ENCODE measurements at places on chromosomes 3 and 15. TPM values are rescaled to one million over a fixed set of nuclear protein-coding genes. Genes with fewer than 3 reads are reported as not detected.
A peak's percentile ranks its signal among the peaks of the same experiment; 100 is the strongest.

DNA sequence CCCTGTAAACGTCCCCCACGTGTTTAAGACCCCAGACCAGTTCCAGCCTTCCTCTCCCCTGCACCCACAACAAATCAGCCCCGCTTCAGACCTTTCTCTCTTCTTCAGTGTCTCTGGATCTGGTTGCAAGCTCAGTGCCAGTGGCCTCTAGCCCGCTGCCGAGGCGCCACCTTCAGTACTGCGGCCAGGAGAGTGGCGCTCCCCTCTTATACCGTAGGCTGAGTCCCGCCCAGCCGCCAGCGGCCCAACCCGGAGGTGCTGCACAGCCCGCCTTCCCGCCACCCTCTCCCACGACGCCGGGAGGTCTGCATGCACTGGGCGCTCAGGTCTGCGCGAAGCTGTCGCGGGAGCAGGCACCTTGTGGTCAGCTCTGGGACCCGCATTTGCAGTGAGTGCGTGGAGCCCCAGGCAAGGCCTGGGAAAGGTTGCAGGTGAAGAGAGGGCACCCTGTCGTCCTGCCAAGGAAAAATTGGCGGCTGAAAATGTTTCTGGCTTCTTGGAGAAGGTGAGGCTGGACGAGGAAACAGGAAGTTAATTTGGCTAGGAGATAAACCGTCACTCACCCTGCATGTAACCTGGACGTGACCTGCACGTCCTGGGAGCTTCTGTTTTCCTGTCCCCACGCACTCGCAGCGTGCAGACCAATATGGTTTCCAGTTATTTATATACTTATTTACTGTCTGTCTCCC is at the start of gene C2CD4B:
Gene C2CD4B (minus strand): TSS at position 182 of the 689 bp plus-strand sequence. CDS start 301 bp downstream, outside the sequence.
- DNase-seq: peak; percentile 3

DNA sequence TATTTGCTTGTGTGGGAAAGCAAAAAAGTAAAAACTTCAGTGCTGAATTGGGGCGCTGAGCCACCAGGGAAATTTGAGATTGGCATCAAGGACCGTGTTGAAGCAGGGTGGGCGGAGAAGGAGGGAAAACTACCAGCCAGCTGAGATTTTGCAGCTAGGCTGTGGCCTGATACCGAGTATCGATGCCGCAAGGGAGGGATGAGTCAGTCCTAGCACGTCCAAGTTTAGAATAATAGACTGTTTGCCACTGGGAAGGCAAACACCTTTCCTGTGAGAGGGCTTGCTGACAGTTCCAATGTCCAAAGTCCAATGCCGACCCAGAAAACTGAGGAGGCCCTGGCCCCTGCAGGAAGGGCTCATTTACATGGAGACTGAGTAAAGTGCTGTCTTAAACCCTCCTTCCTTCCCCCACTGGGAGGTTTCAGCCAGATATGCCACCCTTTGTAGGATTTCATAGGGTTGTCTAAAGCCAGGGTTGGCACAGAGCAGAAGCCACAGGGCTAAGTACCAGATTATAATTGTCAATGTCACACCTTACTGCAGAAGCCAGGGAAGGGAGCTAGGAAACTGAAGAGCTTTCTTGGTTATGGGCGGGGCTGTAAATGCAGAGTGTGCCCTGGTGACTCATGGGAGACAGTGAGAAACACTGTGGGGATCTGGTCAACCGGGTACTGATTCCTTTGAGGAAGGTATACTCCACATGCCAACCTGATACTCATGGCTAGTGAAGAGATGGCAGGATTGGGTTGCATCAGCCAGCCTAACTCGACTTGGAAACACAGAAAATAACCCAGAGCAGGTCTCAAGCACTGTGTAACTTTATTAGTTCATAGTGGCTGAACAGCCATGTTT is 28.4 kb upstream of the PIK3CB start:
- no peak for DNase-seq

GRCh38 chr15:100022391-100022790 is 289.2 kb upstream of the LYSMD4 start:
- no peak for DNase-seq

GRCh38 chr15:40105517-40106202 is 3.0 kb downstream of the BMF start:
- DNase-seq: no peak

- DNase-seq: no peak
Observed at GRCh38 chr3:13498354-13499060, 18.4 kb downstream of the HDAC11 start.

DNA sequence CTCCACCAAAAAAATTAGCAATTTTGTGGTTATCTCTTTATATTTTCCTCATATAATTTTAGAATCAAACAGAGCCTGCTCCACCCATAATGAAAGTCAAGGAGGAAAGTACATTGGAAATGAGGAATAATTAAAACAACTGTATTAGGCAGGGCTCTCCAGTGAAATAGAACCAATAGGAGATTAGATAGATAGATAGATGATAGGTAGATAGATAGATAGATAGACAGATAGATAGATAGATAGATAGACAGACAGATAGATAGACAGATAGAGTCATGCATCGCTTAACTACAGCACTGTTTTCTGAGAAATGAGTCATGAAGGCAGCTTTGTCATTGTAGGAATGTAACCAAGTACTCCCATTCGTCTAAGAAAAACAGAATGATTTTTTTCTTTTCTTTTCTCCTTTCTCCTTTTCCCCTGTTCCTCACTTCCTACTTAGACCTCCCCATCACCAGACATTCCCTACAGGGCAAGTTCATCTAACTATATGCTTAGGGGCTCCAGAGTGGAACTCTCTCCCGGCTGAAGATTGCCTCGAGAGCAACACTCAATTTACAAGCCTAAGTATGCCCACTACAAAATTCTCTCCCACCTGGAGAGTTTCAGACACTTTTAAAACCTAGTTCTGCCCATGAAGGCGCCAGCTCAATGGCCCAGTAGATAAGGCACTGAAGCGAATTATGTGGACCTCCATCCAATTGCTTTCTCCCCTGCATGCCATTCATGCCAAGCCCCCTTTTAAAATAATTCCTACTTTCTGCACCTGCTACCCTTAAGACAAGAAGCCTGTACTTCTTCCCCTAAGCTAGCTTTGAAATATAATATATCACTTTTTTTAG is 53.3 kb upstream of the LIPC start:
- no peak for DNase-seq

- no peak for DNase-seq
Observed at GRCh38 chr3:134325706-134326105, 48.5 kb downstream of the AMOTL2 start.

DNA sequence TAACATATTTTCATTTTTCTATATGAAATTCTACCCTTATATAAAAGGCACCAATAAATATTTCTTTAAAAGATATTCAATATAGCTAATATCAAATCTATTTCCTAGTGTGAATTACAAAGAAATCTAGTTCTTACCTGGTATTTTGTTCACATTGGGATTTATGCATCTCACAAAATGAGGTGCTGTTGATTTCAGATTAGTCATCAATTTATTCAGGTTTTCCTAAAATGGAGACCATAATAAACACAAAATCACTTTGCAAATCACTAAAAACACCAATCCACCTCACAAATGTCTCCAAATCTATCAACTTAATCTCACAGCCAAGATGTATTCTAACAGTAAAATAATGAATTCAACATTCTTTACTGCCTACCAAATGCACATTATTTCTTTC is 51.2 kb downstream of the MYH15 start:
- DNase-seq: no peak

- no peak for DNase-seq
Observed at GRCh38 chr3:134598763-134599545, 51.9 kb downstream of the KY start.

DNA sequence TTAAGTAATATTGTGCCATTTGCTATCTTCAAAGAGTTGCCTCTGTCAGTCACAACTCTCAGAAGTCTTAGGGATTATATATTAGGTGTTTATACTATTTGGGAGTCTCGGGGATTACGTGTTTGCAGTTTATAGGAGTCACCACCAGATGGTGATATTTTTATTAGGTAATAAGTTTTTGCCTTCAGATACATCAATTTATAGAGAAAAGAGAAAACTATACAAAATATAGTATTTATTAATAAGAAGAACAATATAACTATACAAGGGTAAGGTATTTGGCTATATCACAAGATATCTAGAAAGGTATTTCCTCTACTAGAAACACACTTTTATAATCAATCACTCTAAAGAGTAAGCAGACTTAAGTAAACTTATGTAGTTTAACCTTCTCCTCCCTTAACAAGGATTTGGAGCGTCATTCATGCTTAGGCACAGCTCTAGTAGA is 10.7 kb upstream of the DHX36 start:
- peak; percentile 16 for DNase-seq

DNA sequence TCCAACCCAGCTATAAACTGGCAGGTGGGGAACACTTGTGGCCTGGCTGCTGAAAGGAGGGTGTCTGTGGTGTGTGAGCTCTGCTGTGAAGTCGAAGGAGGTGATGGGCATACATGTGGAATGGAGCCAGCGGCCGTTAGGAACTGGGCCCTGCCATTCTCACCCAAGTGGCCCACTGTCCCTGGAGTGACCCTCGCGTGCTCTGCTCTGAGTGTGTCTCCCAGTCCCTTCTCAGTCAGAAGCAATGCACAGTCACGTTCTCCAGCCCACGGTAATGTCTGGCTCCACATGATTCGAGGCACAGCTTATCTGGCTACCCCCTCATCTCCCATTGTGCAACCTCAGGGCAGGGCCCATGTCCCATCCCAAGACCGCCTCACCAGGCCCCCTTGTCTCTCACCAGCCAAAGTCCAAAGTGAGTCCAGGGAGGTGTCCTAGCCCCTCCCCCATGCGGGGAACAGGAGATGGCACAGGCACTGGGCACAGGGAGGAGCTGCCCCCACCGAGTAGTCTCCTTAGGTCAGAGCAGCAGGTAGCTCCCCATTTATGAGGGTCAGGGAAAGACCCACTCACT is 62.9 kb downstream of the ZNF445 start:
- no peak for DNase-seq

GRCh38 chr15:45471151-45471550 is 51.4 kb downstream of the SLC30A4 start:
- no peak for DNase-seq

- no peak for DNase-seq
Observed at GRCh38 chr15:61138156-61138555, 90.9 kb downstream of the RORA start.

DNA sequence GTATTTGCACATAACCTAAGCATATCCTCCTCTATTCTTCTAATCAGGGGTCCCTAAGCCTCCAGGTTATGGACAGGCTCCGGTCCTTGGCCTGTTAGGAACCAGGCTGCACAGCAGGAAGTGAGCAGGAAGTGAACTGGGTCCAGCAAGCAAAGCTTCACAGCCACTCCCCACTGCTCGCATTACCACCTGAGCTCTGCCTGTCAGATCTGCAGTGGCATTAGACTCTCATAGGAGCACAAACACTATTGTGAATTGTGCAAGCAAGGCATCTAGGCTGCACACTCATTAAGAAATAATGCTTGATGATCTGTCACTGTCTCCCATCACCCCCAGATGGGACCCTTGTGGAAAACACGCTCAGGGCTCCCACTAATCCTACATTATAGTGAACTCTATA is 9.8 kb downstream of the MSL2 start:
- DNase-seq: no peak

DNA sequence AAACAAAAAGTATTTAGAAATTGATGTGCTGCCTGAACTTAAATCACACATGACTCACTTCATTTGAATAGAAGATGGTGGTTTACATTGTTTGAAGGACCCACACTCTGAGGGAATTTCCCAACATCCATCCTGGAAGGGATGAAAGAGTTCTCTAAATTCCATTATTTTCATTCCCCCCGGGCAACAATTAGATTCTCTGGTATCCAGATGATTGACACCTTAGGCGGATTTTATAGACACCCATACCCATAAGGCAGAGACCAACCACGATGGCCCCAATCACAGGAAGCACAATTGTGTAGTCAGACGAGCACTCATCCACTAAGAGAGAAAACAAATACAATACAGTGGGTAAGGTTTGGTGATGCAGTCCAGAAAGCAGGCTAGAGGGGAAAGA is 24.6 kb upstream of the MCCC1 start:
- DNase-seq: no peak

DNA sequence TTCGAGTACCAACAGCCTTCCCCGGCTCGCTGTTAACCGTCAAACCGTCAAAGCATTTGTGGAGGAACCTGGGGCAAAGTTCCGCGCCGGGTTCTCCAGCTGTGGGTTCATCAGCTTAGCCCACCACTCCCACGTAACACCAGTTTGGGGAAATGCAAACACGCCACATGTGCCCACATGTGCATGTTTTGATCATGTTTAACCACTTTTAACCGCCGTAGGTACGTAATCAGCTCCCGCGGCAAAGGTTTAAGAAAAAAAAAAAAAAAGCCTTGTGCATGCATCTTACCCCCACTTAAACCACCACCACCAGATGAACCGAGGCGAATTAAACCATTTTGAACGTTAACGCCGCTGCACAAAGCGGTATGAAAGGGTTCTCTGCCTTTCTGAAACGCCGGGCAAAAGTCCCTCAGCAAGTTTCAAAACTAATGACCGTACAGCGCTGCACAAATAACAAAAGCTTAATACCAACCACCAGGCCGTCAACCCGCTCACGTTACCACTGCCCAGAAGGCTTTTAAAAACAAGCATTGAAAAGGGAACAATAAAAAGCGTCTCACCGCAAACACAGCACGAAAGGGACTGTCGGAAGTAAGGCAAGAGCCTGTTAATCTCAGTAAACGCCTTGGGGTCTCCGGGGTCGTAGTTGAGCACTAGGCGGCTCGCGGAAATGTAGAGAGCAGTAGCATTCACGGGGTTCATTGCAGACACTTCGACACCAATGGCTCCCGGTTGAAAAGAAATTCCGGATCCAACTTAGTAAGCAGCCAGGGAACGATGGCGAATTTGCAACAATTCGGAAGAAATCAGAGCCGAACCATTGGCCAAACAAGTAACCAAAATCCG is 1.5 kb downstream of the MSL2 start:
- peak; percentile 78 for DNase-seq

GRCh38 chr3:128502712-128503111 is 9.7 kb upstream of the GATA2 start:
- DNase-seq: no peak

DNA sequence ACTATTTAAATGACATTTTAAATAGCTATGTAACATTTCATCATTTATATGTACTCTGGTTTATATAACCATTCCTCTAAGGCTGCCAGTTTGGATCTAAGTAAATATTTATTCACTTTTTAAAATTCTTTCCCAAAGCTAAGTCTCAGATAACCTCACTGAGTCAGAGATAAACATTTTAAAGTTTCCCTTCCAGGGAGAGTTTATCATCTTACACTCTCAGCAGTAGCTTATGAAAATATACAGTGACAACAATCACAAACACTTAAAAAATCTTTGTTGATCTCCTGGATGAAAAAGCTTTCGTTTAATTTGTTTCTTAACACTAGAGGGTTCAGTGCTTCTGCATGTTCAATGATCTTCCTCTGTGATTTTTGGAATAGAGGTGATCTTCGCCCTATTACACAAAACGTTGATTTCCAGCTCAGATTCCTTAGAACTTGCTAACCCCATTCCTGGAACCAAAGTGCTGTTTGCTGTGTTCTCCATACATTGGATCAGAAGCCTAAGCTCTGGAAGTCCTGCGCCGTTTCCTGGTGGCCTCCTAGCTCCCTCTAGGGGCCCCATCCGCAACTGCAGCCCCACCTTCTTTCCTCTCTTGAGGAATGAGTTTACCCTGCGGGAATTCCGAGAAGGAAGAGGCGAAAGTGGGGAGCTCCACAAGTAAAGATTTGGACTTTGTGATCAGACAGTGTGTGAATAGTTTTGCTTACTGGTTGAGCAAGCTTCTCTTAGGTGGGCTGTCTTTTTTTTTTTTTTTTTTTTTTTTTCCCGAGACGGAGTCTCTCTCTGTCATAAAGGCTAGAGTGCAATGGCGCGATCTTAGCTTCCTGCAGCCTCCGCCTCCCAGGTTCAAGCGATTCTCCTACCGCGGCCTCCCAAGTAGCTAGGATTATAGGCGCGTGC is 29.3 kb upstream of the SACM1L start:
- DNase-seq: peak; percentile 39

OTOL1 gene
- not detected for total RNA-seq

CBLB gene
- 93.5 TPM for total RNA-seq

FAM174B gene
- 8.3 TPM for total RNA-seq

CHRD gene
- not detected for total RNA-seq

DMXL2 gene
- 10.1 TPM for total RNA-seq
